WTC11 (cell line): ENCODE measurements at places on chromosomes 4 and X. TPM values are rescaled to one million over a fixed set of nuclear protein-coding genes. Genes with fewer than 3 reads are reported as not detected.

Gene TRIM60
- not detected in 3 replicates for total RNA-seq

Gene SATL1
- total RNA-seq, result 0.22 to 0.39 TPM (median 0.32 TPM) in 3 replicates

Gene CSN1S1
- not detected in 3 replicates for total RNA-seq

Gene GPRASP1
- total RNA-seq, result 2.0 to 2.6 TPM (median 2.2 TPM) in 3 replicates

Gene ANK2
- total RNA-seq, result 27.9 to 33.7 TPM (median 30.8 TPM) in 3 replicates

Gene F8A1
- 26.8 to 30.2 TPM (median 28.7 TPM) in 3 replicates for total RNA-seq

Gene MBNL3
- total RNA-seq, result 3.4 to 4.0 TPM (median 3.9 TPM) in 3 replicates

Gene TLR1
- 0.28 to 0.34 TPM in 2 of 3 replicates, not detected in the other for total RNA-seq

GRCh38 chr4:71006203-71006907 is 12.9 kb downstream of the DCK start:
- no peak for DNase-seq
- no peak overlapping the region for H3K27ac ChIP-seq
- no peak overlapping the region for H3K4me3 ChIP-seq
- H3K36me3 ChIP-seq, result peaks cover 9% of the 10 kb centered on the region
- peaks cover 51% of the 10 kb centered on the region for H3K4me1 ChIP-seq
- H3K27me3 ChIP-seq, result no peaks in the 10 kb centered on the region

DNA sequence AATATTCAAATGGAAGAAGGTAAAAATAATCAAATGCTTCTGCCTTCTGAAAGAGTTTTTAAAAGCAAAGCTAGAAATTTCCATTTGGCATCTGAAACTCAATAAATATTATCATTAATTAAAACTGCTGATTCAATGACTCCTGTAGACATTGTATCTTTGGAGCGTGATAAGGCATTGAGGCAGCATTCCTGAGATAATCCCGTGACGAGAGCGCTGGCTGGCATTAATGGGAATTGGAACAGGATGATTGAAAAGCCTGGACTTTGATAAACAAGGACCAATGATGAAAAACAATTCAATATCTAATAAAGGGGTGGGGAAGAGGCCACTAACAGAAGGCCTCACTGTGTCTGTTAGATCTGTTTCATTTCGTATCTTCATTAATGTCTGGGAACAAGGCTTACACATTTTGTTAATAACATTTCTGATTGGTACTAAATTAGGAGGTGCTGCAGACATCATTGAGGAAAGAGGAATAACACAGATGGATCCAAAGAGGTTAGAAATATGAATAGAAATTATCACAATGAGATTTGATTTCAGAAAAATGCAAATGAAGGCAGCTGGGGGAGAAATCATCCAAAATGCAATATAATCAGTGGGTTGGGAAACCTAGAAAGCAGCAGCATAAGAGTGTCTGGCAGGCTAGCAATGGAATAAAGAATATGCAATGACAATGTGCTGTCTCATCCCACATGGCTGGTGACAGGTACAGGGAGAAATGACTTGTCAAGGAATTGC is 102.3 kb downstream of the SCD5 start:
- no peak overlapping the region for H3K27ac ChIP-seq
- H3K36me3 ChIP-seq, result no peaks in the 10 kb centered on the region
- H3K27me3 ChIP-seq, result no peaks in the 10 kb centered on the region; the same call in 1 of the 2 replicates
- H3K4me1 ChIP-seq, result peaks cover 28% of the 10 kb centered on the region
- H3K4me3 ChIP-seq, result no peak overlapping the region

DNA sequence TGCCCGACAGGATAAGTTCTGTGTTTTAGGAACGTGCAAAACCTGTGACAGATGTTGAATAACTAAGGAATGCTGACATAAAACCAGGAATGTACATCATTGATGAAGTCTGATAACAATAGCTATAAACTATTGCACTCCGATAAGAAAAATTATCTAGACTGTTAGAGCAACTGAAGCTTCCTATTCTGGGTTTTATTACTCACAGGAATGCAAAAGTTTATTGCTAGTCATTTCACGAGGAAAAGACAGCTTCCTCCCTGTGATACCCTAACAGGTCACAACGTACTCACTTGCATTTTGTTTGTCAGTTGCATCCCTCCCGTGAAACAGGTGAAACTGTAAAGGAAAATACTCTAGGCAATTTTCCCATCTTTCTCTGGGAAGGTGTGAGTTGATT is 65.9 kb downstream of the CLDN22 start:
- DNase-seq, result no peak
- peaks cover 17% of the 10 kb centered on the region for H3K4me1 ChIP-seq
- H3K27me3 ChIP-seq, result no peaks in the 10 kb centered on the region
- H3K36me3 ChIP-seq, result peaks cover 37% of the 10 kb centered on the region
- no peak overlapping the region for H3K27ac ChIP-seq

DNA sequence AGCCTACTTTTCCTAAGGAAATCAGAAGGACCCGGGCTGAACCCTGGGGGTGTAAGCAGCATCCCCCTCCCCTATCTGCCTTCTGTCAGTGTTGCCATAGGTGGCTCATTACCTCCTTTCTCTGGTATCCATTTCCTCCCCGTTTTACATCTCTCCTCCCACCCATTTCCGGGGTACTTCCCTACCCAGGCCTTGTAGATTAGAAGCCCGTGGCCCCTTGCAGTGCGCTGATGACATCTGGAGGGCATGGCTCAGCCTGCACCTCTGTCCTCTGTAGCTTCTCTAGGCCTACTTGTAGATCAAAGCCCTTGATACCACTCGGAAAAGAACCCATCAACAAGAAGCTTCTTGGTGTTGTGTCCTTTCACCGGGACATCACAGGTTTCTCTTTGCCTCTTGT is 71.8 kb downstream of the NBDY start:
- peaks cover 56% of the 10 kb centered on the region for H3K4me1 ChIP-seq
- H3K27me3 ChIP-seq, result no peaks in the 10 kb centered on the region
- H3K36me3 ChIP-seq, result no peaks in the 10 kb centered on the region
- H3K4me3 ChIP-seq, result no peak overlapping the region

DNA sequence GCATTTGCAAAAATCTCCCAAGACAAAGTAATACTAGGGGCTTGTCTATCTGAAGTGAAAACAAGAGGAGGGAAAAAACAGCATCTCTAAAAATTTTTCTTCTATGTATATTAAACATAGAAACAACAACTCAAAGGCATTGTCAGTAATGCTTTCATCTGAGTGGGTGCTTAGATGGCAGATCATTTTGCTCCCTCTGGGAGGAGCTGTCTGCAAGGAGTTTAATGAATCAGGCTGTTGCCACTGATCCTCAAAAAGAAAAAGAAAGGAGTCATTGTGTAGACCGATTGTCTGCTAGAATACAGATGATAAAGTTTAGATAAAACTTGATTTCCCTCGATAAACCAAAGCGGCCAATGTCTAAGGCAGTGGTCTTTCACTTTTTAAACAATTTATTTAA is 49.7 kb upstream of the KLHL8 start:
- H3K27me3 ChIP-seq, result no peaks in the 10 kb centered on the region; the same call in 1 of the 2 replicates
- no peak overlapping the region for H3K4me3 ChIP-seq
- H3K4me1 ChIP-seq, result peaks cover 8% of the 10 kb centered on the region; the same call in 1 of the 2 replicates

DNA sequence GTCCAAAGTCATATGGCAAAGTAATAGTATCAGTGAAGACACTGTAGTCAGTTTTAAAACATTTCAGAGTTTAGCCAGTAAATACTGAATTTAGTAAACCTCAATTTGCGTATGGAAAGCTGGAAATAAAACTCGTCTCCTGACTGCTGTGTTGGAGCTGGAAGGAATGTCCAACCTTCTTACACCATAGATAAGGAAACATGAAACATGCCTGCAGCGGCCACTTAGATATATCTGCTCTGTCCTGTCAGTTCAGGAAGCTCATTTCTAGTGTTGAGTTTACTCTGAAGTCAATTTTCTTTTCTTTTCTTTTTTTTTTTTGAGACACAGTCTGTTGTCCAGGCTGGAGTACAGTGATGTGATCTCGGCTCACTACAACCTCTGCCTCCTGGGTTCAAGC is 21.2 kb downstream of the ARHGAP10 start:
- H3K27me3 ChIP-seq, result no peaks in the 10 kb centered on the region
- no peak for DNase-seq
- H3K27ac ChIP-seq, result no peak overlapping the region
- peaks cover 38% of the 10 kb centered on the region for H3K4me1 ChIP-seq

DNA sequence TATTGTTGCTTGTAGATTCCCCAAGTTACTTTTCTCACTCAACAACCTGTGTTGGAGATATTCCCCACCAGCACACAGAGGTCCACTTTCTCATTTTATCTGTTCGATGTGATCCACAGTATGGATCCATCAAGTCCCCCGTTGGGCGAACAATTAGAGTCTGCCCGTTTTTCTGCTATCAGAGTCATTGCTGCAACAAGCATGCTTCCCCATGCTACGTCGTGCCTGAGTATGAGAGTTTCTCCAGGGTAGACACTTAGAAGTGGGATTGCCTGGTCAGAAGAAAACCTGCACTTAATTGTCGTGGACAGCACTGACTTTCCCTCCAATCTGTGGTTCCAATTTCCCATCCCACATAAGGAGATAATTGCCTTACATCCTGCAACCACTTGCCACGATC is 62.7 kb upstream of the SHOX start:
- DNase-seq, result no peak
- no peaks in the 10 kb centered on the region; the same call in 1 of the 2 replicates for H3K27me3 ChIP-seq
- no peak overlapping the region for H3K4me3 ChIP-seq
- H3K4me1 ChIP-seq, result no peaks in the 10 kb centered on the region
- no peaks in the 10 kb centered on the region for H3K36me3 ChIP-seq

DNA sequence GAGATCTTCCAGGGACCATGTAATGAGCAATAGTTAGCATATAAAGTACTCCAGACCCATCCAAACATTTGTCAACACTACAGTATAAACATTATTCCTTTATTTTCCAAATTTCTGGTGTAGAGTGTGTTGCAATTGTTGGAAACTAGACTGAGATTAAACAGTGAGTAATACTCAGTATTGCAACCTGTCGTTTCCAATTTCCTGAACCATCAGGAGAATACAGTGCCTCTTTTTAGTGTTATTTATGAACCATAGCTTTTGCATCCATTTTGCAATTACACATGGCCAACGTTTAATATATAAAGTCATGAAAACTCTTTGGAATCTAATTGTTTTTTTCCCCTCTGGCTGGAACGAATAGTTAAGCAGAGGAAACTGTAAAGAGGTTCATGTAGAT is 58.3 kb upstream of the DHRSX start:
- no peak overlapping the region for H3K27ac ChIP-seq
- no peak overlapping the region for H3K4me3 ChIP-seq
- DNase-seq, result no peak
- H3K4me1 ChIP-seq, result peaks cover 9% of the 10 kb centered on the region
- H3K36me3 ChIP-seq, result peaks cover 6% of the 10 kb centered on the region
- H3K27me3 ChIP-seq, result no peaks in the 10 kb centered on the region

DNA sequence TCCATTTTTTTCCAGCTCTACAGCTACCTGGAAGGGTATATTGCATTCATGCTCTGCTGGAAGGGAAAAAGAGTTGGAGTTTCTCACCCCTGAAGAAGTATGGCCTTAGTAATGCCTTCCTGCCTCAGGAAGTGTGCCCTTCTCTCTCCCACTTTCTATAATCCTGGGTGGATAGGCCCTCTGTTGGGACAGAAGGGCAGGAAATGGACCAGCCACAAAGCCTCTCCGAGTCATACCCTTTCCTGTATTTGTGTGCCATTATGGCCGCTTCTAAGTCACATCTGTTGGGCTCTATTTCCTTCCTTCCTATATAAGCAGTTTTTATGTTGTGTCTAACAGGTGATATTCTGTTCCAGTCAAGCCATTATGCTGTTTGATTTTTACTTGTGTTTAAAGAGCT is 74.8 kb upstream of the SMARCA5 start:
- no peak overlapping the region for H3K27ac ChIP-seq
- no peak for DNase-seq
- no peak overlapping the region for H3K4me3 ChIP-seq
- peaks cover 16% of the 10 kb centered on the region for H3K36me3 ChIP-seq
